ENCODE measurements at places on chromosomes 13 and 19. TPM values are rescaled to one million over a fixed set of nuclear protein-coding genes. Genes with fewer than 3 reads are reported as not detected.

GRCh38 chr13:114142640-114143490, 10.4 kb upstream of the RASA3 start:
- no peak for DNase-seq

DNA sequence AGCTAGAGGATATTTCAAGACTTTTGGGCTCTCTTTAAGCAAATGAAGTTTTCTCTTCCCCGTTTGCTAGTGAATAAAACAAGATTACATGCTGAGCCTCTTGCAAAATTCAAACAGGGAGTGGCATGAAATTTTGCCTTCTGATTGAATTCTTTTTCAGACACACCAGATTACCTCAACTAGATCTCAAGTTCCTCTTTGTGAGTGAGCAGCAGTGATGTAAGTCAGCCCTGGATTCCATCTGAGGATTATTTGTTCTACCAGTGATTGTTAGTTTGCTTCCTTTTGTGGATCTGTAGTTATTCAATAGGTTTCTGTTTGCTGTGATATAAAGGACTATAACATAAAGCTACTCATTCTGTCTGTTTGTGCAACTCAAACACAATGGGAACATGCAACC, 407.7 kb downstream of the LMO7 start:
- no peak for DNase-seq

The RASGRP4 gene
- total RNA-seq = 1.9 TPM

The CRX gene
- not detected for total RNA-seq

The FOXA3 gene
- 30.8 TPM for total RNA-seq

DNA sequence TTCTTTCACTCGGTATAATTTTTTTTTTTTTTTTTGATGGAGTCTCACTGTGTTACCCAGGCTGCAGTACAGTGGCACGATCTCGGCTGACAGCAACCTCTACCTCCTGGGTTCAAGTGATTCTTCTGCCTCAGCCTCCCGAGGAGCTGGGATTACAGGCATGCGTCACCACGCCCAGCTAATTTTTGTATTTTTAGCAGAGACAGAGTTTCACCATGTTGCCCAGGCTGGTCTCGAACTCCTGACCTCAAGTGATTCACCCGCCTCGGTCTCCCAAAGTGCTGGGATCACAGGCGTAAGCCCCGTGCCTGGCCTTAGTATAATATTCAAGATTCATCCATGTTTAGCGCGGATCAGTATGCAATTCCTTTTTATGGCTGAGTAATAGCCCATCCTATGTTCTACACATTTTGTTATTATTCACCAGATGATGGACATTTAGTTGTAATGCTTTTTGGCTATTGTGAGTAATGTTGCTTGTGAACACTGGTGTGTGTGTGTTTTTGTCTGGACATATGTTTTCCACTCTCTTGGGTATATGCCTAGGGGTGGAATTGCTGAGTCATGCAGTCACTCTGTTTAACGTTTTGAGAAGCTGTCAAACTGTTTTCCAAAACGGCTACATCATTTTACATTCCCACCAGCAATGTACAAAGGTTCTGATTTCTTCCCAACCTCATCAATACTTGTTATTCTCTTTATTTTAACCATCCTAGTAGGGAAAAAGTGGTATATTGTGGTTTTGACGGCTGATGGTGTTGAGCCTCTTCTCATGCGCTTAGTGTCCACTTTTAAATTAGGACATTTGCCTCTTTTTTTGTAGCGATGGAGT, 22.9 kb downstream of the PLEKHF1 start:
- DNase-seq = no peak

- no peak for DNase-seq
Observed at GRCh38 chr13:19845758-19846157, 17.7 kb downstream of the ZMYM5 start.

GRCh38 chr13:72412481-72412880, 314.9 kb downstream of the MZT1 start:
- DNase-seq = no peak

GRCh38 chr13:54775501-54776191, 1747.0 kb downstream of the OLFM4 start:
- no peak for DNase-seq

- DNase-seq = no peak
Observed at GRCh38 chr19:4291184-4291732, 10.9 kb downstream of the TMIGD2 start.

- DNase-seq = no peak
Observed at GRCh38 chr19:2059422-2060201, 8.6 kb upstream of the MKNK2 start.

The KANK3 gene
- 4.5 TPM for total RNA-seq

DNA sequence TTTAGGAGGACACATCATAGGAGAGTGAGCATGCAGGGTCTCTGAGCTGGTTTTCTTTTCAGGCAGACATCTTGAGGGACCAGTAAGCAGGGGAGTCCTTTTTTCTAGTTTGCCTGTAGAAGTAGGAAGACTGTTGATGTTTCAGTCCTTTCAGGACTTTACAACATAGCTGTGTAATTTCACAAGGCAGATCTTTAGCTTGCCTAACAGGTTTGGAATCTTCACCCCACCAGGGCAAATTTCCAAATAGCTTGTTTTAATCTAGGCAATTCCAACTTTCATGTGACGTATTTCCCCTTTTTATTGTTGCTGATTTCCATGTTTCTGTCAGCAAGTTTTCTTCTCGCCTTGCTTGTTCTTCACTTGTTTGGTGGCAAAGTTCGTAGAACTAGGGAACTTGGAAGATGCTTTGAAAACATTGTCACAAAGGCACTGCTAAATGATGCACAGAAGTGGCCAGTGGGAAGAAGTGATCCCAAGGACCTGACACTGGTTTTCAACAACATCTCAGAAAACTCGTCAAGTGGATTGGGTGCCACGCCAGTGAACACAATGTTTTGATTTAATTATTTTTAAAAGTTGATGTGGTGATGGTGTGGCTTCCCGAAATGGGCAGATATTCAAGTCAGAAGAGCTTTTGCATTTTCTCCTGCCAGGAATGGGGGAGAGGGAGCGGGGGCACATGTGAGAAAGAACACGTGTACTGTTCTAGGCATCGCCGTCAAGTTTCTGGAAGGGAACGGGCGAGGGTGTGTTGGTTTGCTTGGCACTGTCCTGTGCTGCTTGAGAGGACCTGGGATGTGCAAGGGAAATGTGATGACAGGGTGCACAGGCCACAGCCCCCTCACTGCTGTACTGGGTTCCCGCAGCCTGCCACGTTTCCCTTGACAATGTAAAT, 418.6 kb downstream of the OXGR1 start:
- DNase-seq = no peak

DNA sequence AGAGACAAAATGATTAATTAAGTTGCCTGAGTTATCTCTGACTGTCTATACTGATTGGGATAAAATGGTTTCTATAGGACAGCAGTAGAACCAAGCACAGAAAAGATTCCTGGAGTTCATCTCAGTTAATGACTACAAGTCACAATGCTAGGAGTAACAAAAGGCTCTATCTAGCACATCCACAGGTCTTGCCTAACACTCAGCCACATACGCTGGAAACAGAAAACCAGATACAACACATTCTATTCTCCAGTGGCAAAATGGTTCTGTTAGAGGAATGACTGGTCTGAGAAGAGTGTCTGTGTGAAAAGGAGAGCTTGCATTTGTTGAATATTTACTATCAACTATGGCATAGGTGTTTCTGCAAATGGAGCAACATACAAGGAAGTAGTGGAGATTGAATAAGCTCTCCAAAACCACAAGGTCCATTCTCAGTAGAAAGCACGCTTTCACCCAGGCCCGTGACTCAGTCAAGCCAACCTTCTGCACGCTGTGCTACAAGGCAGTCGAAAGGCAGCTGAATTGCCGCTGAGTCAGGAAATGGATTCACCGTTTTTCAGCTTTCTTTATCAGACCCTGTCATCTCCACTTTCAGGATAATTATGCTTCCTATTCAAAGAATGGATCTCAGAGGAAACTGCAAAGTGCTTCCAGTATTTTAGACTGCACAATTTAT, 761.5 kb downstream of the EFNB2 start:
- no peak for DNase-seq

GRCh38 chr13:70108356-70109105, at the start of gene KLHL1:
Gene KLHL1, minus strand, starts transcription at chr13:70108452. Its CDS starts 753 bp downstream, at chr13:70107699.
- no peak for DNase-seq
